Activated CD8-positive, alpha-beta memory T cell treated with anti-CD3 and anti-CD28 coated beads for 1 hour (primary cell): ENCODE measurements at places on chromosomes 4 and X.

GRCh38 chr4:6730603-6731317, 14.8 kb downstream of the BLOC1S4 start:
- DNase-seq = no peak

GRCh38 chr4:47915378-47915777, 995 bp upstream of the NFXL1 start:
- DNase-seq = no peak

GRCh38 chrX:29518100-29518499, 697.3 kb upstream of the MAGEB2 start:
- DNase-seq = no peak

GRCh38 chrX:151181088-151181487, 4.7 kb downstream of the GPR50 start:
- DNase-seq = no peak

DNA sequence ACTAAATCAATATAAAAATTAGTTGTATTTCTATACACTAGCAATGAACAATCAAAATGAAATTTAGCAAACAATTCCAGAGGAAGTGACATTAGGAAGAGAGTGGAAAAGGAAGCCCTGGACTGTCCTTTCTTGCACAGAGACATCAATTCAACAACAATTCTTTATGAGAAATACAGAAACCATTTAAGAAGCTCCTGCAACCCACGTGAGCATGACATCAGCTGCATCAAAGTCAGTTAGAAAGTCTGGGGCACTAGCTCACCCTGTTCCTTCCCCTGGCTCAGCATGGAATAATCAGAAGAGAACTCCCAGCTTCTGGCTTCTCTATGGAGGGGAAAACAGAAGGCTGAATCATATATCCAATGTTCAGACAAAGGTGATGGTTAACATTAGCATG, 48.6 kb upstream of the STARD8 start:
- no peak for DNase-seq

DNA sequence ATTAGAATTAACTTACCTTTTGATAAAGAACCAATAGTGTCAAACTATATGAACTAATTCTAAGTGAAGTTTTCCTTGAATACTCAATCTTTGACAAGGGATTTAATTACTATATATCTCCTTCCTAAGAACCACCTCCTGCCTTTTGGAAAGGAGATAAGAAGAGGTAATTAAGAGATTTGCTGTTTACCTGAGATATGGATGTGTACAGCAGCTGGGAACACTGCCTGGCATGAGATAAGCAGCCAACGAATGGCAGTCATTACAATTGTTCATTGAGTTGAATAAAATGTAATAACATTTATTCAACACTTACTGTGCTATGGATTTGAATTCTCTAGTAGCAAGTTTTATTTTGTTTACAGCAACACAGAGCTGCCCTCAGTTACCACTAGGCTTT, 407.1 kb downstream of the SPOCK3 start:
- no peak for DNase-seq

GRCh38 chr4:99159699-99160098, 15.6 kb upstream of the ADH4 start:
- DNase-seq = no peak

- no peak for DNase-seq
Observed at GRCh38 chrX:24506082-24506481, 41.0 kb downstream of the PDK3 start.

DNA sequence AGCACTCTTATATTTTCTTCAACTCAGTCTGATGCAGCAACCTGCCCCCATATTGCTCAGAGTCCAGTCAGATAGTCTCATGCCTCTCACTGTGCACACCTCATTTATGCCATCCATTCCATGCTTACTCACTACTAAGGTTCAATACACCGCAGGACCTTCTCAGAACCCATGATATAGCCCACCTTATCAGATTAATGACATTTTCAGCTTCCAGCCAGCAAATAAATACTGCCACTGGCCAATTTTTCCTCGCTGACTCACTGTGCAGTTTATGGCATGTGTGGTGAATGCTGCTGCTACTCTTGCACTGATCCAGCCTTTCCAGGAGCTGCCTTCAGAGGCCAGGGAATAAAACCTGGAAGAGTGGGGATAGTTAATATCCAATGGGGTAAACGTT, 380.6 kb upstream of the SPOCK3 start:
- no peak for DNase-seq

DNA sequence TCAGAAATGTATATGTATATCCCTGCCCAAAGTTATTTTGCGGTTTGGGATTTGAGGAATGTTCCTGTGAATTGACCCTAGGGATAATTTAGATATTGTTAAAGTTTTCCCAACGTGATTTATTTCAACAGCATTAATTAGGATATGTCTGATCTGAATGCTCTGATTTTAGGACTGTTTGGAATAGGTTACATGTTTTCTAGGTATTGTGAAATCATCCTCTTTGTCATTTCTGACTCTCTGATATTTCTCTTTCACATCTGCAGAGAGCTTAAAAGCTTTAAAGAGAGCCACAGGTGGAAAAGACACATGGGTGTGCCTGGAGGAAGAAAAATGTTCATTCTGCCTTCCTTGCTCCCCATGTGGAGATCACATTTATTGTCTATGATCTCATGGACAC, 5.1 kb downstream of the GPR101 start:
- DNase-seq = no peak

DNA sequence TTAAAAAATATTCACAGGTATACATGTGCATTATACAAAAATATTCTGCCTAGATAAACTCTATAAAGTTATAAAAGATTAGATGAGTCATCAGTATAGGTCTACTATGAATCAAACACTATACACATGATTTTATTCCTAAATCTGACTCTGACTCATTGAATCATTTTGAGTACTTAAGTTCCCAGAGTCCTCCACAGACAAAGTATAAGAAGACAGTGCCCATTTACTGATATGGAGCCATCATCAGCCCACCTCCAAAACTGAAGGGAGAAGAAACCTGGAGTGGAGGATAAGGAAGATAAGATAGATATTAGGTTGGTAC, 28.7 kb upstream of the ANTXR2 start:
- no peak for DNase-seq

DNA sequence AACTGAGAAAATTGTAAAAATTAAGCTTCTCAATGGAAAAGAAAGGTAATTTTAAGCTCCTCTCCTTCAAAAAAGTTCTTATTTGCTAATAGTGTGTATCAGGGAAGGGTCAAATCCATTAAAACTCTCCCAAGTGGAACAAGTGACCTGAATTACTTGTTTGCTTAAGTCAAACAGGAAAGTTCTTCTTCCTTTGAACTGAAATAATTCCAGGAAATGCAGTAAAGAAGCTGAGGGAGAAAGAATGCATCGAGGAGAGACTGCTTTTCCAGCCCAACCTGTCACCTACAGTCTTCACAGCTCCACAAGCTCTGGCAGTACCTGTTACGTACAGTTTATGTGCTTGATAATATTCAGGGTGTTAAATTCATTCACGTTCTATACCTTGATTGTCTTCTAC, 131.1 kb downstream of the KLHL8 start:
- no peak for DNase-seq

DNA sequence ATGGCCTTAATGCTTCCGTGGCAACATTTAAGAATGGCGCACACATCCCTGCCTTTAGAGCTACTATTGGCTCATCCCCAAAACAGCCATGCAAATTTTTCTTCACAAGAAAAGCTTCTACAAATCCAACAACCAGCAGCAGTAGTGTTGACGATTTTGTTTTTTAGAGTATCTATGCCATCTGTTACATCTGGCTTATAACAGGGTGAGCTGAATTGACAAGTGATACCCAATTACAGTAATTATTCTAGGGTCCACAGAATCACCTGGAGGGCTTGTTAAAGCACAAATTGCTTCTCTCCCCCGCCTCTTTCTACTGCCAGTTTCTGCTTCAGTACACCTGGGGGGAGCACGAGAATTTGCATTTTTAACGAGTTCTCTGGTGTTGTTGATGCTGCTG, 34.1 kb downstream of the DCHS2 start:
- no peak for DNase-seq
